ENCODE measurements at places on chromosomes 13 and 19.

- no peaks in the 10 kb centered on the region for H3K27me3 ChIP-seq
- H3K4me3 ChIP-seq, result no peak overlapping the region
- H3K4me1 ChIP-seq, result peaks cover 12% of the 10 kb centered on the region
- DNase-seq, result no peak
Measured at GRCh38 chr13:73331556-73331955, 272.8 kb downstream of the KLF5 start.

- peak; percentile 72 for DNase-seq
- no peaks in the 10 kb centered on the region for H3K4me1 ChIP-seq
- no peaks in the 10 kb centered on the region for H3K27me3 ChIP-seq
- no peak overlapping the region for H3K4me3 ChIP-seq
Measured at GRCh38 chr19:13978351-13979243, 26.3 kb downstream of the DCAF15 start.

GRCh38 chr13:49681842-49682435, 9.3 kb downstream of the EBPL start:
- H3K27ac ChIP-seq, result no peak overlapping the region
- peaks cover 2% of the 10 kb centered on the region for H3K36me3 ChIP-seq
- peaks cover 6% of the 10 kb centered on the region for H3K4me1 ChIP-seq
- no peak for DNase-seq
- H3K27me3 ChIP-seq, result no peaks in the 10 kb centered on the region

- no peaks in the 10 kb centered on the region for H3K27me3 ChIP-seq
- no peak overlapping the region for H3K27ac ChIP-seq
- DNase-seq, result no peak
- H3K4me1 ChIP-seq, result no peaks in the 10 kb centered on the region
- H3K36me3 ChIP-seq, result no peaks in the 10 kb centered on the region
Measured at GRCh38 chr19:56712611-56713276, 41.2 kb upstream of the ZNF835 start.

GRCh38 chr19:13839130-13839937, 37.6 kb upstream of the NANOS3 start:
- peak; percentile 78 for DNase-seq
- H3K4me1 ChIP-seq, result peaks cover 9% of the 10 kb centered on the region
- peak overlapping the region; percentile 97 for H3K27ac ChIP-seq
- no peaks in the 10 kb centered on the region for H3K36me3 ChIP-seq

- no peak for DNase-seq
- H3K36me3 ChIP-seq, result no peaks in the 10 kb centered on the region
- H3K4me1 ChIP-seq, result no peaks in the 10 kb centered on the region
- no peaks in the 10 kb centered on the region for H3K27me3 ChIP-seq
- H3K4me3 ChIP-seq, result no peak overlapping the region
Measured at GRCh38 chr13:59034198-59034597, 1129.5 kb downstream of the DIAPH3 start.

Measured in liver (tissue), 10 donors.